Stimulated activated naive CD4-positive, alpha-beta T cell (primary cell): ENCODE measurements at places on chromosomes 16 and 17.

DNA sequence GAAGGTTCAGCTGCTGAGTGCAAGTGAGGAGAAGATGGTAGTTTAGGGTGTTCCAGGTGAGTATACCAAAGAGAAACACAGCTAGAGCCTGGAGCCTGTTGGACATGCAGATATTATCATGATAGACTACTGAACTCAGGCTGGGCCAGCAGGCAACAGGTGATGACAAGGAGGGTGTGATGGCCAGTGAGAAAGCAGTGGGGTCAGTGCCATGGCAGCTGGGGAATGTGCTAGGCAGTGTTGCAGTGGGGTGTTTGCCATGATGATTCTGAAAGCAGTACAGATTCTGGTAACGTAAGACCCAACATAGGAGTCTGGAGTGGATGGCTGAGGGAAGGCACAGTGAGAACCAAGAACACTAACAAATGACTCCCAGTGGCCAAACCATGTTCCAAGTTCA lies 57.4 kb downstream of the SHISA6 start:
- DNase-seq = no peak

DNA sequence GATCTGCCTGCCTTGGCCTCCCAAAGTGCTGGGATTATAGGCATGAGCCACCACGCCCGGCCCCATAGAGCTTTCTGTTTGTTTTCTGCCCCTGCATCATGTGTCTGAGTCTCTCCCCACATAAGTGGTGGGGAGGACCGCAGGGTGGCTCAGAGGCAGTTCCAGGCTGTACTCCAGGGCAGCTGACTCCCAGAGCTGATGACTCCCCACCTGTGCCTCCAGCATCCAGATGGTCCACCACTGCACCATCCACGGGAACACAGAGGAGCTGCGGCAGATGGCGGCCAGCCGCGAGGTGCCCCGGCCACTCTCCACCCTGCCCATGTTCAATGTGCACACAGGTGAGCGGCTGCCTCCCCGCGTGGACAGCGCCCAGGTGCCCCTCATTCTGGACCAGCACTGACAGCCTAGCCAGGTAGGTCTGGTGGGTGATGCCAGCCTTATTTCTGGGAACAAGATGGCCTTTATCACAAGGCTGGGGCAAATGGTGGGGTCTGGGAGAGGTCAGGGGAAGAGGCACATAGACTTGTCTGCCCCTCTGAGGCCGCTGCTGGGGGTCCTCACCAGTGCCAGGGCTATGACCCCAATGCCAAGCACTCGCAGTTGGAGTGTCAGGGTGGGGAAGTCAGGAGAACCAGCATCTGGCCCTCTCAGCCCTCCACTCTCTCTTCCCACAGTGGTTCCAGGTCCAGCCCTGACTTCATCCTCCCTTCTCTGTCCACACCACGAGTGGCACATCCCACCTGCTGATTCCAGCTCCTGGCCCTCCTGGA lies 9.4 kb downstream of the SGCA start:
- no peak for DNase-seq

- peak; percentile 4 for DNase-seq
Measured at GRCh38 chr17:4433515-4434031, at the start of gene SPNS3. TSS of gene SPNS3 (plus strand) at chr17:4433940. CDS start at chr17:4433968, 28 bp downstream.

DNA sequence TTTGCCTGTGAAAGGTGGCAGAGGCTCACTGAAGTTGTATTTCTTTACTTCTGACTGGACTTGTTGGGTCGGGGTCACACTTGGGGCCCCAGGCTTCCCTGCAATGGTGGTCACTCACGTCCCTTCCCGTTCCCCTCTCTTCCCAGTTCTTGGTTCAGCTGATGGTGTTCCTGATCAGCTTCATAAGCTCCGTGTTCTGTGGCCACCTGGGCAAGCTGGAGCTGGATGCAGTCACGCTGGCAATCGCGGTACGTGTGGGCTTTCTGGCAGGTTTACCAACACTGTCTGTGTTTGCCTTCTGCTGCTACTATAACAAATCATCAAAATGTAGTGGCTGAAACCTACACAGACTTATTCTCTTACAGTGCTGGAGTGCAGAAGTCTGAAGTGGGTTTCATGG lies 8.6 kb downstream of the SLC47A1 start:
- DNase-seq = no peak

DNA sequence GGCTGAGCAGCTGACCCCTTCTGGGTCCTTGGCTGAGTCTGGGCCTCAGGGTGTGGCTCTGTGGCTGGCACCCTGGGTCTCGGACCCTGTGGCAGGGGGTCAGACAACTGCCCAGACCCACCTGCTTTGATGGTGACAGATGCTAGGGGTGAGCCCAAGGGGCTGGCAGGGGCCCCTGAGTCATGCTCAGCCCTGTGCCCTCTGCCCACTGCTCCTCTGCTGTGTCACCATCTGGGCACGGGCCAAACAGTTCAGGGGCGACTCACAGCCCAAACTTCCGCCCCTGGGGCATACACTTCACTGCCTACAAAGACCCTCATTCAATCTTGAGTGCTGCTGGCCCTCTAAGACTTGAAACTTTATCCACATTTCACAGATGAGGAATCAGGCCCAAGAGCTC lies 5.7 kb downstream of the ADGRG1 start:
- DNase-seq = no peak

GRCh38 chr17:62062302-62062701 lies 2.8 kb downstream of the MED13 start:
- DNase-seq = no peak

- no peak for DNase-seq
Measured at GRCh38 chr17:46025510-46026165, 26.6 kb downstream of the STH start.
